ENCODE measurements at places on chromosomes 12 and 14.
A peak's percentile ranks its signal among the peaks of the same experiment; 100 is the strongest.

DNA sequence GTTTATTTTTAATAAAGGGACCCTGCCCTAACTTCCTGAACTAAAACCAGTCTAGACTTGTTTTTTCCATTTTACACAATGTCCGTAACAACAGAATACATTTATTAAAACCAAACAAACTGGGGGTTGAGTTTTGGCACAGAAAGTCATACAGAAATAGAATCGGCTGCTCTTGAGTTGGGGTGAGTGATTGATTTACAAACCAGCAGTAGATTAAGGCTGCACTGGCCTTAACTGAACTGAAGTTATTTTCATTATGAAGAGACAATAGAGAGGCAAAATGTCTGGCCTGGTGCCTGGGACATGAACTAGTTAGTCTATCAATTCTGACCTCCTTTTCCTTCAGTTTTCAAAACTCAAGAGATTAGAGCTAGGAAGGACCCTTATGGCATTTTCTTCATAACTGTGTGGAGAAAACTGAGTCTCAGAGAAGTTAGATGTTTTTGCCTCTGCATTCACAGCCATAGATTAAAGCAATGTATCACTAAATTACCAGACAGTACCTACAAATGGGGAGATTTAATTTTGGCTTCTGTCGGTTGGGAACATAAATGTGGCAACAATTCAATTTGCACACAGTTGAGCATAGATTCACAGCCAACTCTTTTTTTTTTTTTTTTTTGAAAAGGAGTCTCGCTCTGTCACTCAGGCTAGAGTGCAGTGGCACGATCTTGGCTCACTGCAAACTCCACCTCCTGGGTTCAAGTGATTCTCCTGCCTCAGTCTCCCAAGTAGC lies 19.8 kb upstream of the MGP start:
- no peak for DNase-seq

DNA sequence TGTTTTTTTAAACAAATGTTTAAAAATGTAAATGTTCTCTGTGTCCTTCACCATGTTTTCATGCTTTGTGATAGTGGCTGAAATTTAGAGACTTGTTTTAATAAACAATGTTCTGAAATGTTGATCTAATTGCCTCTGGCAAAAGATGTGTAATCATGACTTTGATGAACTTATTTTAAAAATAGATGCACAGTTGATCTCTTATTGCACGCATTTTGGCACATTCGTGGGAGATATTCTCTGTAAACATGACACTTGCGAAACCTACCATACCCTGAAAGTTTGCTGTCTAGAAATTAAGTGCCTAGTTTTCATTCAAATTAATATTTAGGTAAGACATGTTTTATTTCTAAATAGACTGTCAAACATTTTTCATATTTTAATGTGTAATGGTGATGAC lies 119.7 kb upstream of the DNM1L start:
- DNase-seq: no peak

- DNase-seq: no peak
These were observed 297.5 kb downstream of the RPAP3 start for GRCh38 chr12:47408171-47408871.

GRCh38 chr12:3579446-3580093 lies 88.6 kb downstream of the PRMT8 start:
- DNase-seq: no peak

GRCh38 chr14:65888677-65889076 lies 476.1 kb downstream of the FUT8 start:
- DNase-seq: no peak

- no peak for DNase-seq
These were observed 320.4 kb upstream of the DDHD1 start for GRCh38 chr14:53473480-53473879.

GRCh38 chr12:71684081-71684480 lies 1.8 kb upstream of the TMEM19 start:
- DNase-seq: no peak

- DNase-seq: peak; percentile 48
These were observed 60.6 kb upstream of the TCL1A start for GRCh38 chr14:95774265-95775160.

DNA sequence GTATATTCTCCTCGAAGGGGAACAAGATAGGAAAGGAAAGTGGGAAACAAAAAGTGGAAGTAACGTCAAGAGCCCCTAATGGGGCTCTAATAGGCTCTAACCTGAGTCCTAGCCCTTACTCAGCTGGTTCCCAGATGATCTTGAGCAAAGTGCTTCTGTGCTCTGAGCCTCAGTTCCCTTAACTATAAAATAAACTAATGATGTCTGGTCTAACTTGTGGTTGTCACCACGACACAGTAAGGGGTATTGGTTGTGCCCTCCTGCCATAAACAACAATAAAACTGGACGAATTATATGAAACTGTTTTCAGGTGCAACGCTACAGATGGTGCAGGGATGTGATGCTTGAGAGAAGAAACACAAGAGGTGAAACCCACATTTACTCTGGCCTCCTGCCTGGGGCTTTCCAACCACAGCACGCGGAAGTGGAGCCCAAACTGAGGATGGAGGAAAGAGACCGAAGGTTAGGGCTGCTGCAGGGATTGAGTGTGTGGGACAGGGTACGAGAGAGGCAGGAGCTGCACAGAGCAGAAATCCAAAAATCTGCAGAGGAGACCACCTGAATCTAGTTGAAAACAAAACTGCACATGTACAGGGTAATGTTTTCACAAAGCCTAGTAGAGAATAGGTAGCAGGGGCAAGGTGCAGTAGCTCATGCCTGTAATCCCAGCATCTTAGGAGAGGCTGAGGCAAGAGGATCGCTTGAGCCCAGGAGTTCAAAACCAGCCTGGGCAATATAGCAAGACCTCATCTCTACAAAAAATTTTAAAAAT lies 45.6 kb upstream of the BCL2L14 start:
- peak; percentile 56 for DNase-seq

DNA sequence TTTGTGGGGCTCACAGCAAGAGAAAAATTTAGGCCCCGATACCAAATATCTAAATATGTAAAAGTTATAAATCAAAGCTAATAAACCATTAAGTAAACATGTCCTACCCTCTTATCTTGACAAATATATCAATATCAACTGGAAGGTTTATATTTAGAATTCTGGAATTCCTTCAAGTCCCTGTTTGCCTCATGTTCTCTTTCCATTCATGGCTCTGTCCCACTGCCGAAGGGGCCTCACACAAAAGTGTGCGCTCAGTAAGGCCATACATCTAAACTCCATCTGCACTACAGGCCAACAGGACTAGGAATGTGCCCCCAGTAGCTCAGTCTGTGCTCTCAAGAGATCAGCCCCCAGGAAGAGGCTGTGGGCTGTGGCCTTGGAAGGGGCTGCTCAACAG lies 10.6 kb upstream of the ATP5MC2 start:
- DNase-seq: no peak
